NCI-H1436 treated with DMSO at 0.1 percent for 48 hours (cell line): ENCODE measurements at places on chromosomes 5 and 9.

DNA sequence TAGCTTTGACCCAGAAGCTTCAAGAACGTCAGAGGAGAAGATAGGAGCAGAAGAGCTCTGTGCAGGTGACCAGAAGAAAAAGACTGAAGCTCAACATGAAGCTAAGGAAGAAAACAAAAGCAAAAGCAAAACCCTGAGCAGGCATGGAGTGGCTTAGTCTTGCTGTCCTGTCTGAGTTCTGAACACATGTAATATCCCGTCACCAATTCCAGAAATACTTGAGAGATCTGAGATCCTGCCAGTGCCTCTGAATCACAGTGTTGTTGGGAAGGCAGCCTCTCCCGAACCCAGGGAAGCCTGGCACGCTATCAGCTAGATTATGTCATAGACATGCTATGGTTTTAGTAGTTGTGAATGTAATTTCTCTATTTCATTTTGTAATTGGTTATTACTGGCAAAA, 235.7 kb downstream of the ICE1 start:
- DNase-seq: no peak

DNA sequence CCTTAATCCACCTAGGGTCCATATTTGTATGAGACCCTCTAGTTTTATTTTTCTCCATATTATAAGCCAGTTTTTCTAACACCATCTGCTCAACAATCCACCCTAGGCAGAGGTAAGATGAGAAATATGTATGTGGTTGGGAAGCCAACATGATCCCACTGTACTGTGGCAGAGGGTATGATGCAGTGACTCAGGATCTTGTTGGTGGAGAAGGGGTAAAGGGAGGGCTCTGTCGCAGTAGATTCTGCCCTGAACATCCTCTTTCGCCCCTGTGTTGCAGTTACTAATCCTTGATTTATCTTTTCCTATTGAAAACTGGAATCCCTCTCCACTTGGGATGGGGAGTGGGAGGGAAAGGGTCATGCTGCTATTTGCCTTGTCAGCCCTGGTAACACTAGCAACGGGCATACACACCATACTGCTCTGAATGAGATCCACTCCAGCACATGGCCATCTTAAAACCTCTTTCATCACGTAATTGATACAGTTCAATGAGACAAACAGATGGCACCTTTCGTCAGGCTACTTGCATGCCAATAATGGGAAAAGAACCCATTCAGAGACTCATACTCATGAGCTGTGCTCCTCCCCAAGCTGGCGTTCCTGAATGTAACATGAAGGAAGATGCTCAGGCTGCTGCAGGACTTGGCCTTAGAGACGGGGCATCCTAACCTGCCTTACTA, 63.0 kb downstream of the ADAMTS12 start:
- no peak for DNase-seq

DNA sequence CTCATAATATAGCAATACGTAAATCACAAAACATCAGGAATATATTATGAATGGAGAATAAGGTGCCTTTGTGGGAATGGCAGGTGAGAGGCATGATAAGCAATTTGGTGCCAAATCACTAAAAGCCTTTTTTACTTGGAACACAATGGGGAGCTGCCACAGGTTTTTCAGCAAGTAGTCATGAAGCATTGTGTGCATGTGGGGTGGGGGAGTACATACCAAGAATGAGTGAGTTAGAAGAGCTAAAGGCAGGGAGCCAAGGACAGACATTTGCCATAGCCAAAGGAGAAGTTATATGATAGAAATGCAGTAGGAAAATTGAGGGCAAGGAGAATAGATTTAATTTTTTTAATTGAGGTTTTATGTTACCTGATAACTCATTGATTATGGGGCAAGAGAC, 445.0 kb upstream of the SMC2 start:
- DNase-seq: no peak

DNA sequence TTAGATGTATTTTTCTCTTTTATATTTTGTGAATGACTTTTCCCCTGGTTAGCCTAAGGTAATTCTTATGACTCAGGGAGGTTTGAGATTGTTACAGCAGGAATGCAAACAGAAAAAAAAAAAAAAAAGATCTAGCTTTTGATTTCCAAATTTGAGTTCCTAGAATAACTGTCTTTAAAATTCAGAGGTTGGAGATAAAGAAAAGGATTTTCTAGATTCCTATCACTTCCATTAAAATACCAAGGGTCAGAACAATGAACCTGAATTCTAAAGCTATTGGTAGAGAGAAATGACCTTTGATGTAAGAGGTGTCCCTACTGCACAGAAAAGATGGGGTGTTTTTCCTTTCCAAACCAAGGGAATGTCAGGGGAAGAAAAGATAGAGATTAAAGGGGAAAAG, 262.5 kb downstream of the DOCK8 start:
- no peak for DNase-seq

GRCh38 chr5:108249785-108250426, 132.0 kb downstream of the FBXL17 start:
- no peak for DNase-seq

- no peak for DNase-seq
Measured at GRCh38 chr5:123671042-123671441, 159.1 kb downstream of the CSNK1G3 start.

GRCh38 chr9:107992271-107992670, 502.7 kb upstream of the KLF4 start:
- DNase-seq: no peak

- no peak for DNase-seq
Measured at GRCh38 chr5:117590944-117591343, 1016.3 kb upstream of the SEMA6A start.
